ENCODE measurements at places on chromosomes 16 and 17.
A peak's percentile ranks its signal among the peaks of the same experiment; 100 is the strongest.

DNA sequence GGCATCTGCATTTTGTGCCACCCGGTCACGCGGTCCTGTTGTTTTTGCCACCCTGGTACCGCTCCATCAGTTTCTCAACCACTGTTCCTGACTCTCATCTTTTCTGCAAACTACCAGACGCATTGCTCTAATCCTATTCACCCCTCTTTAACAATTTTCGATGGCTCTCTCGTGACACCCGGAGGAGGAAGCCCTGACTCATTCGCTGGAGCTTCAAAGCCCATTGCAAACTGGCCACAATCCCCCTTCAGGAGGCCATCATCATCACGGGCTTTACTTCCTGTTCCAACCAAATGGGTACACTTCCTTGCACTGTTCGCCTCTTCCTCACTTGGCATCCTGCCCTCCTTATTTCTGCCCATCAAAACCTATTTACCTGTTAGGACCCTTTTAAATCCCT is 155.3 kb downstream of the RGS9 start:
- no peak for DNase-seq

- DNase-seq, result no peak
These were observed 23.0 kb downstream of the PPM1D start for GRCh38 chr17:60622961-60623360.

DNA sequence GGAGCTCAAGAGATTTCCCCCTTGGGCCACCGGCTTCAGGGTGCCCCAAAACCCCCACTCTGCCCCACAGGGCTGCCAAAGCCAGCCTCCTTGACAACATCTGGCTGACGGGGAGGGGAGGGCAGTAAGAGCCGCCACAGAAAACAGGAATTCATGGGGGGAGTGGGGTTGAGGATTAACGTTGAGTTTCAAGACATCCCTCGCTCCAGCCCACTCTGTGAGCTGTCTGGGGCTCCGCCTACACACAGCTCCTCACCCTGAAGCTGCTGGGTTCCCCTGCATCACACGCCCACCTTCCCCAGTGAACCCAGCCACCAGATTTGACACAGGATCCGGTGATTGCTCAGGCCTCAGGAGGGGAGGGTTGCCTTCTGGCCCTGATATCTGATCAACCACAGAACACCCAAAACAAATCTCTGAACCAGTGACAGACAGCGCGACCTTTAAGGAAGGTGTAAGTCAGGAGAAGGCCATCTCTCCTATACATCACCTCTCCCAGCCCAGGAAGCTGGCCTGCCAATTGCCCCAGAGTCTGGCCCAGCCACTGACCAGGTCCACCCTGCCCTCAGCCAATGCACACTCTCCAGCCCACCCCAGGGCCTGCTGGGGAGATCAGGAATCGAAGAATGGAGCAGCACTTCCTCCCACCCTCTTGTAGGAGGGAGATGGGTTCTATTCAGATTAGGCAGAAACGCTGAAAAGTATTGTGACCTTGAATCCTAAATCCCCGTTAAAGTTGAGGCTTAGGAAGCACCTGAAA is 132.1 kb downstream of the CLEC16A start:
- no peak for DNase-seq

- DNase-seq, result no peak
These were observed 14.8 kb downstream of the DNAI2 start for GRCh38 chr17:74288785-74289184.

DNA sequence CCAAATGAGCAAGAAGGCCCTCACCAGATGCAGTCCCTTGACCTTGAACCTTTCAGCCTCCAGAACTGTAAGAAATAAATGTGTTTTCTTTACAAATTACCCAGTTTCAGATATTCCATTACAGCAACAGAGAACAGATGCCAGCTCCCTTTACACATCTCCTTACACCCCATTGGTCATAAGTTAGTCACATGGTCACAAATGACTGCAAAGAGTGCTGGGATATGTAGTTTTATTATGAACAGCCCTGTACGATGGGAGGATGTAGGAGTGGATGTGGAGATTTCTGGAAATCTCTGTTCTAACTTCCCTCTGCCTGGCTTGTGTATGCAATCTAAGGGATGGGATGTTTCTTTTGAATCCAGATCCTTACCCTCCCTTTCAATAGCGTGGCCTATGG is 13.3 kb upstream of the RPL38 start:
- DNase-seq, result no peak

- no peak for DNase-seq
These were observed 240.1 kb downstream of the SLC39A11 start for GRCh38 chr17:72852277-72852938.

DNA sequence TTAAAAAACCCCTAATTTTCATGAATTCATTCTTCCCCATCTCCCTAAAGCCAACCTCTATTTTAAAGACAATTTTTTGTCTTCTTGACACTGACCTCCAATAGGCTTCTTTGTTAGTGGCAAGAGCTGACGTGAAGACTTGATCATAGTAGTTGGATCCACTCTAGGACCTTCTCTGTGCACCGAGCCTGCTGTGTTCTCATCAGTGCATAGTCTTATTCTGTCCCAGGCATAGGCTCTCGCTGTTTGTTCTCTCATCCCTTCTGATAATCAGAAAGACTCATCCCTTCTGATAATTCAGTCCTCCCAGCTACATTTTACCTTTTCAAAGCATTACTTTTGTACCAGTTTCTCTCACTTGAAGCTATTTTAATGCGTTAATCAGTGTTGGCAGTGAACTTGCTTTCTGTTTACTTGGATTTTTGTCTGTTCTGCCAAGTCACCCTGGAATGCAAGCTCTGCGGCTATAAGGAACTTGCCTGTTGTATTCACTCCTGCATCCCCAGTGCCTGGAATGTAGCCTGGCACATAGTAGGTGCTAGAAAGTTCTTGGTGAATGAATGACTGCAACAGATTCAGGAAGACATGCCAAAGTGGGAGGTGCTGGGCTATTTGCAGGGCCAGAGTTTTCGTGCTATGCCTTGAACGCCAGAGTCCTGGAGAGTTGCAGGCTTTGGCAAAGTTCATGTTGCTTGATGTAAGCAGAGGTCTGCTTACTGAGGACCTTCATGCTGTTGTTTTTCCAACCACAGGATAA is 147.6 kb upstream of the MPHOSPH6 start:
- no peak for DNase-seq

DNA sequence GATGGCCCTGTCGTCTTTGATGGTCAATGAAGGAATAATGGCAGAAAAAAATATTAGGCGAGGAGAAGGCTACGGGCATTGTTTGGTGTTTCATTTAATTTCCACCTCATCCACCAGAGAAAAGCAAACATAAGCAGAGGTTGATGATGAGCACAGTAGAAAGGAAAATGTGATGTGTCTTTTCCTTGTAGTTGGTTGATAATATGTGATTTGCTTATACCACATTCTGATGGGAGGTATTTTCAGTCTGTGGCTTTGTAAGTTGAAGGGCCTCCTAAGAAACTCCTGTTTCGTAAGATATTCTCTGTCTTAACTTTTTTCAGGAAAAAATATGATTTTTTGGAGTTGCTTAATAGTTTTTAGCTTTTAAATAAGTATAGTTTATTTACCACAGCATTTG is 215.7 kb downstream of the PRKCA start:
- DNase-seq, result no peak

GRCh38 chr17:66676421-66676820 is 158.5 kb upstream of the CACNG5 start:
- DNase-seq, result no peak

DNA sequence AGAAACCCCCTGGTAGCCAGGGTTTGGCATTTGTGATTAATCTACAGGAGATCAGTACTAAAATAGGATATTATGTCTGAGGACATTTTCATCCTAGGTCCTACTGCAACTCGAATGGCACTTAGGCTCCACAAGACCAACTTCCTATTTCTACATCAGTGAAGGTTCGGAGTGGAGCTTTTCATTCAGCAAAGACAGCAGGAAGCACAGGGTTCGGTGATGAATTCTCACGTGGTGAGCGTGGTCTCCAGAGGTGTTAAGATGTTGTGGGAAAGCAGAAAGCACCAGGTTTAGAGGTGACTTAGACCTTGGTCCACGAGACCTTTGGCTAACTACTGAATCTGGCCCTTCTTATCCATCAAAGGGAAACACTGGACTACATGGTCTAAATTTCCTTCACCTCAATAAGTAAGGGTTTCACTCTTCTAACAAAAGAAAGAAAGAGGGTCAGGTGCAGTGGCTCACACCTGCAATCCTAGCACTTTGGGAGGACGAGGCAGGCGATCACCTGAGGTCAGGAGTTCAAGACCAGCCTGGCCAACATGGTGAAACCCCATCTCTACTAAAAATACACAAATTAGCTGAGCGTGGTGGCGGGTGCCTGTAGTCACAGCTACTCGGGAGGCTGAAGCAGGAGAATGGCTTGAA is 13.9 kb upstream of the HELZ start:
- no peak for DNase-seq

GRCh38 chr16:76943921-76944320 is 247.1 kb upstream of the MON1B start:
- no peak for DNase-seq

- no peak for DNase-seq
These were observed 289.6 kb downstream of the IRX3 start for GRCh38 chr16:53996961-53997360.

DNA sequence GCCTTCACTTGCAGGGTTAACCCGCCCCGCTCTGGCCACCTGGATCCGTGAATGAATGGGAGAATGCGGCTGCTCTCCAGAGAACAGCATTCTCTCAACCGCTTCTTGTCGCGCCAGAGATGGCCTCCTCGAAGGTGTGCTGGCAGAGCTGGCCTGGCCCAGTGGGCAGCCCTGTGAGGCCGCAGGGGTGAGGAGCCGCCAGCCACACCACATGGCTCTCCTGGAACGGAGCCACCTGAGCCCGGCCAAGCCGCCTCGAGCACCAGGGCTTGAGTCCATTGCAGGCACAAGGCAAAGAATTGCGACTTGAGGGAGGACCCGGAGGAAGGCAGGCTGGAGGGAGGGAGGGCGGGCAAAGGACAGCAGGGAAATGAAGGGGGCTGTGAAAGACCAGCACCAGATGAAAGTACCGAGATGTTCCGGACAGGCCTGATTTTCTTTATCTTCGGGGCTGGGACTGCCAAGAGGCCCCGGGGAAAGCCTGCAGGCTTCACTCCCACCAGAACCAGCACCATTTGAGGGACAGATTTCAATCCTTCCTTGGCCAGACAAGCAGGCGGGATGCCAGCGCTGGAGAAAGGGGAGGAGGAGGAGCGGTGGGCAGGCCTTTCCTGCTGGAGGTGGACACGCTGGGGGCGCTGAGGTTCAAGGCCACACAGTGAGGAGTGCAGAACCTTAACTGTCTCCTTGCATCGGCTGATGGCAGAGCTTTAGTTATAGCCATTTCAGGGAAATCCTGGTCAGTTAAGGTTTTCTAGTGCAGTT is 69.4 kb downstream of the MRC2 start:
- peak; percentile 55 for DNase-seq

- no peak for DNase-seq
These were observed 431 bp downstream of the DYNC1LI2 start for GRCh38 chr16:66751053-66751302.

DNA sequence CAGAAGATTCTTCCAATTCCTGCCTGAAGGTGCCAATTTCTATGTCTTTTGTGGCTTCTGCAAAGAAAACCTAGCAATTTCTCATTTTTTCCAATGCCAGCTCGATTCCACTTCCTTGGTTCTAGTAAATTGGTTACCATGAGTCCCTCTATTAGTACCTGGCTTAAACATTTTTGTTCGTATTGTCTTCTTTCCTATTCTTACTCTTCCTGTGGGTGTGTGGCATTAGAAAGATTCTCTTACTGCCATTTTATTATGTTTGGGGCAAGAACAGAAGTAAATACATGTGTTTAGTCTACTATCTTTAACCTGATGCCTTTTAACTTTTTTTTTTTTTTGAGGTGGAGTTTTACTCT is 20.3 kb upstream of the MAPK3 start:
- DNase-seq, result no peak

DNA sequence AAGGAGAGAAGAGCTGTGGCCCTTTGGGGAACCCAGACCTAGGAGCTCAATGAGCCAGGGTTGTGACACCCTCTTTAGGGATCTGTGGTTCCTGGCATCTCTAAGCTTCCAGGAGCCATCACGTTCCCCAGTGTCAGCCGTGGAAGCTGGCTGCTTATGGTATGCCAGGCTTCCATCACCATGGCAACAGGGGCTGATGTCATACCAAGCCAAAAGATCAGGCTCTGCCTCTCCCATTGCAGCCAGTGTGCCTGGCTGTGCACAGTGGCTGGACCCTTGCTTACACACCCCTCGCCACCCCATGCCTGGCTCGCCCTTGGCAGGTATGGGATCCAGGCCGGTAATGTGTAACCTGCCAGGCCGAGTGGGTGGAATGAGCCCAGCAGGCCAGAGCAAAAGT is 91.1 kb downstream of the SSH2 start:
- no peak for DNase-seq

- no peak for DNase-seq
These were observed 7.3 kb downstream of the THRA start for GRCh38 chr17:40069751-40070708.

DNA sequence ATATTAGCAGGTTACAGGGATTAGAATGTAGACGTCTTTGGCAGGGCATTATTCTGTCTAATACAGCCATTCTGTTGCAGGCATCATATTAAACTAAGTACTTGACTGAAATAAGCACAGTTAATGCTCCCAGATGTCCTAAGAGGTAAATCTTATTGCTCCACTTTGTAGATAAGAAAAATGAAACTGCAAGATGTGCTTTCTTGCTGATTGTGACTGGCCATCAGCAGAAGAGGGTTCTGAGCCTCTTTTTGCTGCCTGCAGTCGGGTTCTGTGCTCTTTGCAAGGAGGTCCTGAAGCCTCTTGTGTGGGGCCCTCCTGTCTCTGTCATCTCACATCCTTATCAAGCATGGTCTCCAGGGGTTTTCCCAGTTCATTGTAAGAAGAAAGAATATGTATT is 167.1 kb downstream of the KCNJ2 start:
- no peak for DNase-seq

GRCh38 chr17:32916134-32916533 is 11.8 kb upstream of the TMEM98 start:
- DNase-seq, result no peak

GRCh38 chr17:65191811-65192740 is 54.9 kb downstream of the RGS9 start:
- DNase-seq, result no peak

DNA sequence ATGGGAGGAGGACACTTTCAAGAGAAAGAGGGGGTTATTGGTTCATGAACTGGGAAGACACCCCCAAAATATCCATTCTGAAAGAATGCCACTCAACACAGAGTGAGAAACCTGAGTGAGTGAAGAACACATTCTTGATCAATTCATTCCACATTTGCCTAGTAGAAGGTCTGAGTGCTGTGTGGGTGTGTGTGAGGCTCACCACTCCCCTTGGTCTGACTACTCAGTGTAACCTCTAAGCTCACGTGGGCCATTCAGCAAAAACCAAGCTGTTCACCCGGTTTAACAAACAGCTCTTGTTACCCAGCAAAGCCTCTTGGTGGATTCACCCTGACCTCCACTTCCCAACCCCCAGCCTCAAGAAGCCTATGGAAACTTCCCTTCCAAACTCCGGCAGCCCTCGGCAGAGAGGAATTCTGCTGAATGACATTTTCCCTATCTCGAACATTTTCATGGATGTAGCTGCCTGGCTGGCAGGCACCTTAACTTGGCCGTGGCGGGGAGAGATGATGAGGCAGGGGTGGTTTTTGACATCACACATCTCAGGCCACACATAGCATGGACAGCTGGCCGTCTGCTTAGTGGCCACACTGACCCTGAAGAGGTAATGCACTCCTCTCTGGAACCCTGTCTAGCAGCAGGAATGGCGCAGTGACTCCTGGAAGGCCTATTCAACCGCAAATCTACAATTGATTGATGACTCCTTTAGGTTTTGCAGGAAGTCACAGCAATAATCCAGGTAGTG is 11.6 kb downstream of the ST6GALNAC1 start:
- DNase-seq, result no peak

- DNase-seq, result no peak
These were observed 141.7 kb upstream of the C17orf78 start for GRCh38 chr17:37234106-37234505.
